ENCODE measurements at places on chromosomes 7 and 10.

DNA sequence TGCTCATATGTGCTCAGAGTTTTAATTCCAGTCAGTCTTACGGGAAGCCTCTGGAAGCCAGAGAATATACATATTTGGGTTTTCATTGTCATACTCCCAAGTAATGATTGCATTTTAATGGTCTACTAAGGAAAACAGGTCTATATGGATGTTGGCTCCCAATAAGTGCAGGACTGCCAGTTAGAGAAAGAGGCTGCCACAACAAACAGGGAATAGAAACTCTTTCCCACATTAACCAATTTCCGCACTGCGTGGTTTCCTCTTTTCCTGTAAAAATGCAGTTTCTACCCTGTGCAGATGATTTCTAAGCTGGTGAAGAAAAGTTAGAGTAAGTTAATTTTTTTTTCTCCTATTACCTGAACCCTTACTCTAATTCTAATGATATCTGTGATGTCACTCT is 78.2 kb downstream of the CCSER2 start:
- DNase-seq = no peak

GRCh38 chr7:99827040-99827778 is 604 bp upstream of the CYP3A43 start:
- DNase-seq = no peak

- no peak for DNase-seq
Observed at GRCh38 chr7:97479740-97480290, 252.1 kb upstream of the TAC1 start.

- no peak for DNase-seq
Observed at GRCh38 chr10:125014086-125014830, 72.3 kb downstream of the ZRANB1 start.

Measured in stimulated activated CD4-positive, alpha-beta T cell treated with anti-CD3 and anti-CD28 coated beads, Interleukin-2, amount 100 ng/mL, for 4 hours (primary cell).